Body of pancreas (tissue), 4 donors: ENCODE measurements at places on chromosomes 16 and 17. TPM values are rescaled to one million over a fixed set of nuclear protein-coding genes. Genes with fewer than 3 reads are reported as not detected.

Gene SLC6A4
- total RNA-seq: 2.1 TPM

Gene RCVRN
- total RNA-seq: not detected

Gene ARHGAP23
- total RNA-seq: 10.9 TPM

GRCh38 chr17:29645515-29646051 lies 22.9 kb upstream of the CORO6 start:
- H3K4me3 ChIP-seq: no peak overlapping the region
- peak; percentile 55 for DNase-seq
- no peak overlapping the region for H3K27ac ChIP-seq
- no peaks in the 10 kb centered on the region for H3K27me3 ChIP-seq
- H3K36me3 ChIP-seq: peaks cover 2% of the 10 kb centered on the region

Gene CRYBA1
- total RNA-seq: not detected

Gene RNF112
- total RNA-seq: 0.52 TPM

- no peak overlapping the region for H3K4me3 ChIP-seq
- H3K4me1 ChIP-seq: no peaks in the 10 kb centered on the region
- H3K27me3 ChIP-seq: no peaks in the 10 kb centered on the region
- no peaks in the 10 kb centered on the region for H3K36me3 ChIP-seq
- no peak for DNase-seq
Observed at GRCh38 chr17:60110586-60110985, 31.9 kb upstream of the HEATR6 start.

DNA sequence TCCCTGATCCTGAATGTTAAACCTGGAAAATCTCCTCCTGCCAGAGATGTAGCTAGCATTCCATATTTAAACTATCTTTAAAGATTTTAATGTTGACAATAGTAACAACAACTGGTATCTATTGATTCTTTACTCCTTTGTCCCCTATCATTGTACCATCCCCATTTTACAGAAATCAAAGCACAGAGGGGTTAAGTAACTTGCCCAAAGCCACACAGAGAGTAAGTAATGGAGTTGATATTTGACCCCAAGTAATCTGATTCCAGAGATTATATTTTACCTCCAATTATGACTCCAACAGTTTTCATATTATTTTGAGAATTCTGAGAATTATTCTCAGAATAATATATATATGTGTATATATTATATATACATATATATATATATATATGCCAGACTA lies 37.7 kb upstream of the RGS9 start:
- no peaks in the 10 kb centered on the region for H3K27me3 ChIP-seq
- no peaks in the 10 kb centered on the region for H3K36me3 ChIP-seq
- DNase-seq: no peak
- H3K4me3 ChIP-seq: no peak overlapping the region
- H3K27ac ChIP-seq: no peak overlapping the region
- H3K4me1 ChIP-seq: peaks cover 14% of the 10 kb centered on the region
